Uterus (tissue), 4 donors: ENCODE measurements at places on chromosomes 7 and 10.

GRCh38 chr7:21915140-21915539 is 30.6 kb downstream of the CDCA7L start:
- DNase-seq, result no peak

- DNase-seq, result no peak
These were observed 374.8 kb upstream of the KIAA1217 start for GRCh38 chr10:23834091-23834490.

DNA sequence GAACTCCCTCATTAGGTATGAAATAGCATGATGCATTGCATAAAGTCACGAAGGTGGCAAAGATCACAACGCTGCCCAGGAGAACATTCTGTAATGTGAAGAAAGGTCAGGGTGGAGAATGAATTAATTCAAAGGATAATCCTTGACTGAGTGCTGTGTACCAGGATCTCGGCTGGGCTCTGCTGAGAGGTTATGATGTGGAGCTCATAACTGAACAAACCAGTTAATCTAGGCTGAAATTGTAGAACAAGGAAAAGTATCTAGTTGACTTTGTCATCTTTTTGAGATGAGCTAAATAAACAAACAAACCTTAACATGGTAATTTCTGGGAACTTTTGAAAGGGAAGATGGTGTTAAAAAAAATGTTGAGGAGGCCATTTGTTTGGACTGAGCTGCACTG is 6.1 kb downstream of the MSMB start:
- DNase-seq, result no peak

- no peak for DNase-seq
These were observed 97.4 kb upstream of the DIP2C start for GRCh38 chr10:786633-787474.

- DNase-seq, result no peak
These were observed at the start of gene GCK for GRCh38 chr7:44189286-44189992. GCK (minus strand) TSS chr7:44189439; CDS start chr7:44188953, 486 bp downstream.
